IPS-NIHi11 (cell line): ENCODE measurements at places on chromosomes 2 and 18.

DNA sequence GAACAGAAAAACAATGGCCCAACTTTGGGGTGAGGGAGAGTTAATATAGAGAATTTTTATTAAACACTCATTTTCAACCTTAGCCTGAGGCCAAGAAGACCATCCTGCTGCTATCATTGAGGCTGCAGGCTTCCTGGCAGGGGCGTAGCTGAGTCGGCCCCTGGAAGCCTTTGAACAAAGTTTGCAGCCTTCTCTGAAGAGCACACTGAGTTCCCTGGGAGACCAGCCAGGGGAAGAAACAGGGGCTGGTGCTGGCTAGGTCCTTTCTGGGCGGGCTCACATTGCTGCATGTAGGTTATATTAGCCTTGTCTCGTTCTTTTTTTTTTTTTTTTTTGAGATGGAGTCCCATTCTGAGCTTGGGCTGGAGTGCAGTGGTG is 126.8 kb upstream of the HS6ST1 start:
- no peak for DNase-seq

- no peak for DNase-seq
These were observed 122.8 kb downstream of the SLC4A10 start for GRCh38 chr2:161746891-161747535.

DNA sequence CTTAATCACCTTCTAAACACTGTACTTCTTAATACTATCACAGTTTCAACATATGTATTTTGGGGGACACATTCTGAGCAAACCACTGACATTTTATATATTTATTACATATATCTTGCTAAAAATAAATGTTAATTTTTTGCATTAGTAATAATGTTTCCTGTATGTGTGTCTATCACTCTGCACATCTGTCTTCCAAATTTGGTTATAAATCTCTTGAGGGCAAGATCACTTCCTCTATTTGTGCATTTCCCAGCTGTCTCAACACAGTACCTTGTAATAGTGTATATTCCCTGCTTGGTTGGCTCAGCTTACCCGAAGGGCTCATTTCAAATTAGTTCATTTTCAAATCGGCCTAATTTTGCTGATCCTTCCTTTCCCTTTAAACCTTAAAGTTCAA is 617.1 kb upstream of the GYPC start:
- DNase-seq, result no peak

GRCh38 chr2:236749346-236749745 is 179.7 kb downstream of the ACKR3 start:
- no peak for DNase-seq

DNA sequence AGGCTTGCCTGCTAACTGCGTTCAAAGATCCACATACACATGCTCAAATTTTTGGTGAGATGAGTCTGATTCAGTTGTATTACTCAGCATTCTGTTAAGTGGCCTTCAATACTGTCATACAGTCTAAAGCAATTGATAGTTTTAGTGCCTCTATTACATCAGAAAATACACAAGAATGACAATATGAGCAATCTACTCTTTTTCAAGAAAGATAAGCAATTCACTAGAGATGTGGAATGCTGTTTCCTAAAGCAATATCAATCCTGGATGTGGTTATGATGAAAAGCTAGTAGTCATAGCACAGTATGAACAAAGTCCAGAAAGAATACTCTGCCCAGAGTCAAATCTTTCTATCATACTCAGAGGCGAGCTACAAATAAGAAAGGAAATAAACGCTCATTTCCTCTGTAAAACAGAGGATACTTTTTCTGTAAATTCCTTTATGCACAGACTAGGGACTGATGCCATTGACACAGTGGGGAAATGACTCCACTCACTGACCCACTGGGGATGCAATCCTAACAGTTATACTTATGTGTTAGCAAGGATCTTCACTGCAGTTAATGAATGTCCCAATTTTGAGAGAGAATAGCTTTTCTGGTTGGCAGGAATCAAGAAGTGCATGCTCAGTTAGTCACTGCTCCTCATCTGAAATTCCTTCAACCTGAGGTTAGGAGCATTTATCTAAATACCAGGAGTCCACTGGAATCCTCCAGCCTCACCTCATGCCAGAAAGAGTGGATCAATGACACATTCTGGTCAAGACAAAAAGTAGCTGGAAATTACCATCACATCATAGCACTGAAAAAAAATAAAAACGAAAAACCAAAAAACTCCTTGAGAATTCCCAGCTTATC is 83.3 kb downstream of the PDE11A start:
- no peak for DNase-seq
